SW480 (cell line): ENCODE measurements at places on chromosomes 16 and 17.

DNA sequence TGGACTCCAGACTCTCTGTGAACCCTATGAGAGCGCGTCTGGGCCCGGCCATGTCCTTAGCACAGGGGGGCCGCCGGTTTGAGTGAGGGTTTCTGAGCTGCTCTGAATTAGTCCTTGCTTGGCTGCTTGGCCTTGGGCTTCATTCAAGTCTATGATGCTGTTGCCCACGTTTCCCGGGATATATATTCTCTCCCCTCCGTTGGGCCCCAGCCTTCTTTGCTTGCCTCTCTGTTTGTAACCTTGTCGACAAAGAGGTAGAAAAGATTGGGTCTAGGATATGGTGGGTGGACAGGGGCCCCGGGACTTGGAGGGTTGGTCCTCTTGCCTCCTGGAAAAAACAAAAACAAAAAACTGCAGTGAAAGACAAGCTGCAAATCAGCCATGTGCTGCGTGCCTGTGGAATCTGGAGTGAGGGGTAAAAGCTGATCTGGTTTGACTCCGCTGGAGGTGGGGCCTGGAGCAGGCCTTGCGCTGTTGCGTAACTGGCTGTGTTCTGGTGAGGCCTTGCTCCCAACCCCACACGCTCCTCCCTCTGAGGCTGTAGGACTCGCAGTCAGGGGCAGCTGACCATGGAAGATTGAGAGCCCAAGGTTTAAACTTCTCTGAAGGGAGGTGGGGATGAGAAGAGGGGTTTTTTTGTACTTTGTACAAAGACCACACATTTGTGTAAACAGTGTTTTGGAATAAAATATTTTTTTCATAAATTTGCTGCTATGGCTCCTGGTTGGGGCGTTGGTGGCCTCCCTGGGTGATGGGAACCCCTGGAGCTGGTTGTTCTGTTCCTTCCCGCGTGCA is 23.1 kb downstream of the STAT5A start:
- DNase-seq = no peak

GRCh38 chr16:84184775-84185174 is 2.1 kb downstream of the TAF1C start:
- no peak for DNase-seq

DNA sequence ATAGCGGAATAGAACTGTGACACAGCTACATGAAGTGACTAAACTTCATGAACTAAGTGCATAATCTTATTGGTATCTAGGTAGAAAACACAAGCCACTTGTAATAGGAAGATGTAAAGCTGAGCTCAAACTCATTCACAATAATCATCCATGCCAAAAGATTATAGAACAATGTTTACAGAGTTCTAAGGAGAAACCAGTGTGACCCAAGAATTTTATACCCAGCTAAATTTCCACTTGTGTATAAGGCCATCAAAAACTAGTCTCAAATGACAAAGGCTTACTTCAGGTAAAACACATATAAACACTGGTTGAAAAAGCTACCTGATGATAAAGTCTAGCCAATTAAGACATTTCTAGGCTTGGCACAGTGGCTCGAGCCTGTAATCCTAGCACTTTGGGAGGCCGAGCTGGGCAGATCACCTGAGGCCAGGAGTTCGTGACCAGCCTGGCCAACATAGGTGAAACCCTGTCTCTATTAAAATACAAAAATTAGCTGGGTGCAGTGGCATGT is 16.9 kb upstream of the CPD start:
- DNase-seq = no peak

DNA sequence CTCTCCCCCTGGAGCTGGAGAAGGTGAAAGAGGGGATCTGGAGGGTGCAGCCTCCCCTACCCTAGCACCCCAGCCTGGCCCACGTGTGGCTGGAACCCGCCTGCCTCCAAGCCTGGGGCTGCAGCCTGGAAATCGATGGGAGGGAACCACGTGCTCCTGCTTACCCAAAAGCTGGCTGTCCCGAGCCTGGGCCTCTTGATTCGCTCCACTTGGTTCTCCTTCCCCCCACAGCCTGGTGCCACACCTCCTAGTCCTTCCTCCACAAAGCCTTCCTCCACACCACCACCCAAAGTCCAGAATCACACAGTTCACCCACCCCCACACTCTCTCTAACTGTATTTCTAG is 29.3 kb downstream of the CFAP20 start:
- DNase-seq = no peak

DNA sequence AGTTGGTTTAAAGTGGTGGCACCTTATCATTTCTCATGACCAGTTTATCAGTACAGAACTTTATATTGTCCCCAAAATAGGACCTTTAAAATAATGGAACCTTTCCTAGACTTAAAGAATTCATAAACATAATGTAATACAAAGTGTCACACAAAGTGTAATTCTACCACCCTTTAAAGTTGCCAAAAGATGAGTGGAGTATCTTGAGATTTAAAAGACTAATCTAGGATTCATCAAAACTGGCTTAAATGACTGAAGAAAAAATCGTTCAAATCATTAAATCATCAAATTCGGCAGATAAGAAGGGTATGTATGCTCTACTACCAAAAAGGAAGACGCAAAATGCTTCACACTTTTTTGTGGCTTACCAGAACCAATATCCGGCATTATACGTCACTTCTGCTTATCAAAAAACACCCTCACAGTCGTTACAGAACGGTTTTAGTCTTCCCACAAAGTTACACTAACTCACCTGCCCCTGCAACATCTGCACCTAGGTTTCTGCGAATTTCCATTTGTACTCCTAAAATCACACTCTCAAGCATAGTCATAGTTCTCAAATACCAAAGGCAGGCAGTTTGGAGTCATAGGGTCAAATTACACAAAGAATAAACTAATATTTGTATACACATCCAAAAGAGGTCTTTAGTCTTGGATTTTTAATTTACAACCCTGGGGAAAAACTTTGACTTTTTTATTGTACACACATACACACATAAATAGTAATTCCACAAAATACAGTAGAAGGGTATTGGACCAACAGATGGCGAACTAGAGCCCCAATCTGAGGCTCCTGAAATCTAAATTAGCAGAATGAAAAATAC is 1.4 kb upstream of the KANSL1 start:
- DNase-seq = peak; percentile 69

GRCh38 chr17:18156171-18156975 is 27.3 kb upstream of the ALKBH5 start:
- no peak for DNase-seq

GRCh38 chr17:32795339-32795979 is 81.5 kb downstream of the MYO1D start:
- DNase-seq = no peak

- peak; percentile 72 for DNase-seq
Measured at GRCh38 chr17:40316571-40317344, 7.8 kb downstream of the RARA start.

DNA sequence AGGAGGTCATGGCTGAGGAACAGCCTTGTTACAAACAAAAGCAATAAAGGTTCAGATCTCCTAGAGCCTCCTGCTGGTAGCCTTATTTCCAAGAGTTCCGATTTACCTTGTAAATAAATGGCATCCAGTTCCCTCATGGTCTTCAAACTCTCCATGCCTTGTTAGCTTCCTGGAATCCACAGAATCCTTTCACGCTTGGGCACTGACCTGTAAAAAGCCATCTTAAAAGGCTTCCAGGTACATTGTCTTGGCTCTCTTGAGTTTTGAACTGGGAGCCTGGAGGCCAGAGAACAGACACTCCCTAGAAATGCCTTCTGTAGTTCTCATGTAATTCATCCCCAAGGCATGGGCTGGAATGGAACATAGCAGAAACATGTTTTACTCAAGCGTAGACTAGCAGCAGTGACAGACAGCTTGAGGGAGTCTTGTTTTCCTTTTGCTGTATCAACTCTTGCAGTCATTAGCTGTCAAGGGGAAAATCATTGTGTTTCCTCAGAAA is 207.9 kb downstream of the SNX29 start:
- DNase-seq = no peak

GRCh38 chr17:62172492-62173291 is 107.6 kb upstream of the MED13 start:
- no peak for DNase-seq

- DNase-seq = no peak
Measured at GRCh38 chr16:21169249-21169981, 10.9 kb downstream of the LDAF1 start.

DNA sequence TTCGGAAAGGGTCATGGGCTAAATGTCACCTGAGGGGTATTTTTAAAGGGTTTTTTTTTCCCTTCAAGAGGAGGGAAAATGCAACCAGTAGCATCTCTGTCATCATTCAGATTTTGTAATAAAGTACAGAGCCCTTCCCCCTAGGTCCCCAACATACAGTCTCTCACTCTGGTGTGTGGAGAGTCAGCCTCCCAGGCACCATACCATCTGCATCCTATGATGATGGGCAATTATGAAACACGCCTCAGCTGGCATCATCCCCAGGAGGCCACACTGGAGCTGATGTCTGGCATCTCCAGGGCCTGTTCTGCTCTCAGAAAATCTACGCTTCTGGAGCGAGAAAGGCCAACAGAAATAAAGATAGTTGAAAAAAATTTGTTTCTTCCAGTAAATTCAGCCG is 32.0 kb downstream of the TBX4 start:
- no peak for DNase-seq

GRCh38 chr16:57341062-57341440 is 17.5 kb upstream of the CCL22 start:
- no peak for DNase-seq

GRCh38 chr17:50477976-50478375 is 684 bp upstream of the RSAD1 start:
- no peak for DNase-seq

- no peak for DNase-seq
Measured at GRCh38 chr16:31713945-31714902, 159.4 kb upstream of the ZNF267 start.

GRCh38 chr16:74372953-74373846 is 2.9 kb upstream of the NPIPB15 start:
- DNase-seq = no peak

- no peak for DNase-seq
Measured at GRCh38 chr17:7502171-7502847, 18.1 kb downstream of the POLR2A start.

DNA sequence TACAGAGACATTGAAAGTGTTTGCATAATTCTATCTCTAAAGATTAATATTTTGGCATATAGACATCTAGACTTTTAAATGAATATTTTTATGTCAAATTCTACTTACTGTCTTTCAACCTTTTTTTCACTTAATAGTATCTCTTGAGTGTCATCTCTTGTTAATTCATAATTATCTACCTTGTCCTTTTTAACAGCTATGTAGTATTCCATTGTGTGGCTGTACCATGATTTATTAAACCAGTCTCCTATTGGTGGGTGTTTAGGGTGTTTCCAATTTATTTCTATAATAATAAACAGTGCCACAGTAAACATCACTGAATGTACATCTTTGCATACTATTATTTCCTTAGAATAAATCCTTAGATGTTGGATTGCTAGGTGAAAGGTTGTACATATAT is 16.3 kb upstream of the RNF222 start:
- no peak for DNase-seq
